ENCODE measurements at places on chromosomes 5 and 9.

GRCh38 chr5:157965040-157965678 is 106.2 kb upstream of the CLINT1 start:
- no peak for DNase-seq

DNA sequence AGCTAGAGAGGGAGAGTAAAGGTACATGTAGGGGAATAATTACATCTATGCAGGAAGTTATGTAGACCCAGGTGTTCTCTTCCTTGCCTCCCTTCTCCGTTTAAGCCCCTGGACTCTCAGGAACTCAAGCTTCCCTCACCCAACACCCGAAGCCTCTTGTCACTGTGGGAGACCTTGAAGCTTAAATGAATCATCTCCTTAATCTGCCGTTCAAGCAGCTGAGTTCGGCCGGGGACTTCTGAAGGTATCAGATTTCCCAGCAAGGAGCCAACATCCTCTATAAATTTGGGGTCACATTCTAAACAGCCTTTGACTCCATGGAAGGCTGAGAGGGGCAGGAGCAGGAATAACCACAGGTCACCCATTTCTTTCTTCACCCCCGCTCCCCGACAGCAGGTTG is 412 bp downstream of the IZUMO3 start:
- no peak for DNase-seq

- no peak for DNase-seq
Observed at GRCh38 chr5:24598956-24599355, 45.8 kb downstream of the CDH10 start.

DNA sequence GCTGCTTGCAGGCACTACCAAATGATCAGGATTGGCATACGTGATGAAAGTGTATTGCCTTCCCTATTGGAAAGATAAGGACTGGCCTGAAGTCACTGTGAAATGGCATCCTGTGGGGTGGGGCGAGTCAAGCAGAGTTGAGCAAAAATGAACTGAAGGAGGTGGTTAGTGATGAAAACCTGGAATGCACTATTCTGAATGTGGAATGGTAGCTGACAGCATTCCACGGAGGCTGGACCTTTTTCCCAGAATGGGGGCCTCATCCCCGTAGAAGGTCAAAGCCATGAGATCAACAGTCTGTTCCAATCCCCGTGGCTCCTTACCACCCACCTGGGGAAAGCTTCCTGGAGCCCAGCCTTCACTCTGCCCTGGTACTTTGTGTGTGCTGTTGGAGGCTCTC is 37.7 kb downstream of the ASS1 start:
- peak; percentile 16 for DNase-seq

- DNase-seq: peak; percentile 93
Observed at GRCh38 chr5:57889558-57889957, 406.9 kb upstream of the ACTBL2 start.

- DNase-seq: peak; percentile 83
Observed at GRCh38 chr5:33843579-33843978, 48.2 kb downstream of the ADAMTS12 start.

Data from fibroblast of skin of abdomen (primary cell).